Activated CD4-positive, alpha-beta T cell treated with anti-CD3 and anti-CD28 coated beads for 48 hours (primary cell): ENCODE measurements at places on chromosomes 7 and 10.

GRCh38 chr7:150612925-150613324 is 19.3 kb downstream of the GIMAP6 start:
- DNase-seq: no peak

DNA sequence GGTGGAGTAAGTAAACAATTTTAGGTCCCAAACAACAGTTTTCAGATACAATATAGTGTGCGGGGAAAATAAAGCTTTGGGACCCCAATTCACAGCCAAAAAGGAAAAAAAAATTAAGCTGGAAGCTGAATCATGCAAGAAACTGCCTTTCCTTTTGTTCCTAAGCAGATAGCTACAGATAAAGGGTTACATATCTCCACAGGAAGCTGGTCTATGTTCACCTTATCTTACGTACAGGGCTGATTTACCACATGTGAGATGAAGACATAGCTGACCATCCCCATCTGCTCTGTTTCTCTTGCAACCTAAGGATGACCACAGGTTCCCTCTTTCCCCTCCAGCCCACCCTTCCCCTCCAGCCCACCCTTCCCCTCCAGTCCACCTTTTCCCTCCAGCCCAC is 14.2 kb upstream of the PFKP start:
- DNase-seq: no peak

DNA sequence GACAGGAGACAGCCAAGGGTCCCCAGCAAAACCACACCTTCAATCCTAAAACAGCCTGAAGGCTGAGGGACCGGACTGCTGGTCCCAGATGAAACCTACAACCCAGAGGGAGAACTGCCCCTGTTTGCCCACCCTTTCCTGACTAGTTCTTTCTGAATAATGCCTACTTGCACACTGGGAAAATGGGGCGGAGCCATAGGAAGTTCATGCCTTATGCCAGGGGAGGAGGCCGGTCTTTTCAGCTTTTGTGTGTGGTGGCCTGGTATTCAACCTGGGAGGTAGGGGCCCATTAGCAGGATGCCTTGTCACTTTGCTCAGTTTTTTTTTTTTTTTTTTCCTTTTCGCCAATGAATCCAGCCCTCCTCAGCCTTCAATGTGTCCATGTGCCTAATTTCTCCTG is 20.7 kb downstream of the TOMM7 start:
- no peak for DNase-seq

GRCh38 chr7:151348970-151349369 is 7.4 kb downstream of the NUB1 start:
- no peak for DNase-seq

GRCh38 chr7:17329440-17329839 is 31.0 kb downstream of the AHR start:
- DNase-seq: no peak

DNA sequence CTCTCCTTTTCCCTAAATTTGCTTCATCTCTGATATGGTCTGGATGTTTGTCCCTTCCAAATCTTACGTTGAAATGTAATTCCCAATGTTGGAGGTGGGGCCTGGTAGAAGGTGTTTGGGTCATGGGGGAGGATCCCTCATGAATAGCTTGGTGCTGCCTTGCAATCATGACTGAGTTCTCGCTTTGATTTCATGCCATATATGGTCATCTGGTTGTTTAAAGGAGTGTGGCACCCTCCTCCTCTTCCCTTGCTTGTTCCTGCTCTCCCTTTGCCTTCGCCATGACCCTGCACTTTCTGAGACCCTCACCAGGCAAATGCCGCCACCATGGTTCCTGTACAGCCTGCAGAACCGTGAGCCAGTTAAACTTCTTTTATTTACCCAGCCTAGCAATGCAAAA is 14.5 kb downstream of the NOBOX start:
- no peak for DNase-seq
